Esophagus muscularis mucosa (tissue), 4 donors: ENCODE measurements at places on chromosomes 4 and X. TPM values are rescaled to one million over a fixed set of nuclear protein-coding genes. Genes with fewer than 3 reads are reported as not detected.
A peak's percentile ranks its signal among the peaks of the same experiment; 100 is the strongest.

DNA sequence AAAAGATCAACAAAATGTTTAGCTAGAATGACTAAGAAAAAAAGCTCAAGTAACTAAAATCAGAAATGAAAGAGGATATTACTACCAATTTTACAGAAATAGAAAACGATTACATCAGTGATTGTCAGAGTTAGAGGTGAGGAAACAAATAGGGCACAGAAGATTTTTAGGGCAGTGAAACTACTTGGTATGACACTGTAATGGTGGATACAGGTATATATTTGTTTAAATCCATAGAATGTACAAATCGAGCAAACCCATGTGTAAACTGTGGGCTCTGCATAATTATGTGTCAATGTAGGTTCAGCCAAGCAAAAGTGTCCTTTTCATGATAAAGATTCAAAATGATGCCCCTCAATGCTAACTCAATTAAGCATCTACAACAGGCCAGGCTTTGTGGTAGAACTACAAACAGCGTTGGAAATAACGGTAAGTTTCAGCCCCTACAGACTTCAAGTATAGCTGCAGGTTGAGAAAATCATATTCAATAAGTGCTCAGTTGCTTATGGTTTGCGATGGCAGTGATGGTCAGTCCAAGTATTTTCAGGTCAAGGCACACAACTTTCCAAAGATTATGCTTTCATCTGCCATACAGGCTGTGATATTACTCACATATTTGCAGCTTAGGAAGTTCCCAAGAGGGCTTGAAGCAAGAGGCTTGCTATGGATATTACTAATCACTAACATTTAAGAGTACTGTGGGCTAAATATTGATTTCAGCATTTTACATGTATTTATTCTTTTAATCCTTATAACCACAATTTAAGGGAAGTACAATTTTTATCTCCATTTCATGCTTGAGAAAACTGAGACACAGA is 158.6 kb downstream of the TET2 start:
- DNase-seq, result no peak

DNA sequence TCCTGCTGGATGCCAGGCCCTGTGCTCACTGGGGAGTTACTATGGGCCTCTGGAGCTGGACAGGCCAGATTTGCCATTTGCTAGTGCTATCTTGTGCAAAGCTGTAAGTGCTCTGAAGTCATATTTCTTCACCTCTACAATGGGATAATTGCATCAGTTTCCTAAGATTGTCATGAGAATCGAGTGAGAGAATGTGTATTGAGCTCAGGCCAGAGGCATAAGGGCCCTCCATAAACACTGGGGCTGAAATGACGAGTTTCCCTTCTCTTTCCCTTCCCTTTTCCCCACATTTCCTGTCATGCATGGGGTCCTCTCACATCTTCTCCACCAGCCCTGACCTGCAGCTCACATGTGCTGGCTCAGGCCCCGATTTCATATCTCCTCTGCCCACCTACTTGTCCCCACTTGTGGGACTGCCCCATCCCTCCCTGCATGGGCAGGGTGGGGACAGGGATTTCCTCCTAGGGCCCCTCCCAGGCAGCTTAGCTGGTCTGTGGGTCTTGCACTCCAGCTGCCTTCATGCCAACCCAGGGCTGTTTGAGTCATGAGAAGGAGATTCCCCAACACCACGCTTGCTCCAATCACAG is 358.8 kb downstream of the MID1IP1 start:
- DNase-seq, result no peak

- DNase-seq, result no peak
These were observed 10.9 kb upstream of the WFS1 start for GRCh38 chr4:6258741-6259140.

- no peak for DNase-seq
These were observed 10.7 kb downstream of the BBS12 start for GRCh38 chr4:122742933-122743829.

DNA sequence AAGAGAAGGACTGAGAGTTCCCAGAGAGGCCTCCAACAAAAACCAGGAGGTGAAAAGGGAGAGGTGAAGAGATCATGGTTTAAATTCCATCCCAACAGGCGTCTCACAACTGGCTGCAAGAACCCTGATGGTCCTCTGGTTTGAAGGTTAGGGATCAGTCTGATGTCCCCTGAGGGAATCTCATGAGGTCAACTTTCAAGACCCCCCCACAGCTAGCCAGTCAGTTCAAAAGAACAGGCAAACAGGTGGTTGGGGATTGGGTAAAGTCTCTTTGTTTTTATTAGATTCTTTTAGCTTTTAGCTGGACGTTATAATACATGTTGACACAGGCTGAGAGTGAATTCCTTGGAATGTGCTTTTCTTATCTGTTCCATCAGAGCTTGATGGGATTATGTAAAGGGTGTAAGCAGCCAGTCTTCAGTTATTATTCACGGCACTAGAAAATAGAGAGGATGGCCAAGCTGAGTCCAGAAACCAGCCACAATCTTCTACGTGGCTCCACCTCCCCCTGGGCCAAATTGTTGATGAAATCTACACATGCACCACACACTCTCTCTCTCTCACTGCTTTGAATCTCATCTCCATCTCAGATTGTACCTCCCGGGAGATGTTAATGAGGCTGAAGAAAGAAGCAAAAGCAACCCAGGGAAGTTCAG is 20.8 kb downstream of the ENPP6 start:
- DNase-seq, result no peak

Gene XK
- 9.1 TPM for total RNA-seq

DNA sequence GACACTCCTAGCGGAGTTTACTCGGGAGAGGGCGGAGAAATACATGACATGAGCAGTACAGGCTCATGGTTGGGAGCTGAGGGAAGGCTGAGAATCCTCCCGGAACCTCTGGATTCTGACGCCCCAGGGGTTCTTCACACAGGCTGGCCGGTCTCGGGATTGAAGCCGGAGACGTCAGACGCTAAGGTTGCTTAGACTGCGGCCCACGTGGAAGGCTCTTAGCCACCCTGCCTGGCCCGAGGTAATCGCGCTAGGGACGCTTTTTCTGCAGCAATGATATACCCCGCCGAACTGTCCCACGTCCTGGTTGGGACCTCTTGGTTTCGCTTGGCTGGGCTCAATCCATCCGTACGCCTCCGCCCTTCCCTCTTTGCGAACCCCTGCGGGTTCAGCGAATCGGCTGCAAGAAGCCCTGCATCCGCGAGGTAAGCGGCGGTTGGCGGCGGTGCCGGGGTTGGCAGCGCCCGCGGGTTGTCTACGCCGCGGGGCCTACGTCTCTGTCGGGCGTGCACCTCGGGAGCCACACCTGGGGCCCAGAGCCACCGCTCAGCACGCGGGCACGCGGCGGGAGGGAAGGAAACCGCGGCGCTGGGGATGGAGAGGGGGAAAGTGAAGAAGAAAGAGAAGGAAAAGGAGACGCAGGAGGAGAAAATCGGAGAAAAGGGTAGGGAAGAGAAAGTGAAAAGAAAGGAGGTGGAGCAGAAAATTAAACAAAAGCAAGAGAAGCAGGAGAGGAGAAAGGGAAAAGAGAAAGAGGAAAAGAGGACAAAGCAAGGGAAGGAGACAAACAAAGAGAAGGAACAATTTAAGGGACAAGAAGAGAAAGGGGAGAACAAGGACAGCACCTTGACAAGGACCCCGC is at the start of gene ARL9:
Gene ARL9, plus strand, starts transcription at position 523 of the 862 bp plus-strand sequence. Its CDS starts 72 bp downstream, at position 595.
- DNase-seq, result no peak

DNA sequence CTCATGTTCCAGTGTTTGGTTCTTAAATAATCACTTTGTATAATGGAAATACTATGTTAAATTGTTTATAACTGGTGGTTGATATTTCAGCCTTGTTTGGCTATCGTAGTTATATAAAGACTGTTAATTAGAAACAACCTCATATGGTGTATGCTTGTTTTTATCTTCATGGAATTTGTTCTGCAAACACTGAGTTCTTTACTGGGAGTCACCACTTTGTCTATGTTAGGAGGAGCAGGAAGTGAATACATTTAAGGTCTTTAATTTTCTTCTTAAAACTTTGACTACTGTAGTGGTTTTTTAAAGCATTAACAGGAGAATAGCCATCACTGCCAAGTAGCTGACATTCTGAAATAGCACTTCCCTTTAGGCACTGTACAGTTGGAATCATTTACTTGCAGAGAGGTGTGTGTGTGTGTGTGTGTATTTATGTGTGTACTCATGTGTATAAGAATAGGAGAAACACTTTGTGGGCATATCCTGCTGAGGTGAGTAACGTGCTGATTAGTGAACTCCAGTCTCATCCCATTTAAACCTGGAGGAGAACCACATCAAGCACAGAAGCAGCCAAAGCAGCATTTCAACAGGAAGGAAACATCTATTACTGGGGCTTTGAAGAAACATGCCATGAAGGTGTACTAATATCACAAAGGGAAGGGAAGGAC is 37.8 kb downstream of the TET2 start:
- DNase-seq, result no peak

DNA sequence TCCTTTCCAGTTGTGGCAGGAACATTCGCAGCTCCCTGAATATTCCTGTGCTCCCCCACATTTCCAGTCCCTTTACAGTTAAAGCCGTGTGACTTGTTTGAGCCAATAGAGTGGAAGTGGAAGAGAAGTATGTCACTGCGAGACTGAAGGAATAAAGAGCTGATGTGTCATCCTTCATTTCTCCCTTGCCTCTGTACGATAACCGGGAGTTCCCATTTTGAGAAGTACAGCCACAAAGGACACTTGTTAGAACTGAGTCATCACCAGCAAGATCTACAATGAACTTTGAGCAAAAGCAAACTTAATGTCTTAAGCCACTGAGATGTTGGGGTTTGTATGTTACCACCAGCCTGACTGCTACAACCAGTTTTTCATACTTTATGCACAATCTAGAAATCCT is 92.3 kb downstream of the SPRY1 start:
- DNase-seq, result no peak

GRCh38 chr4:186250760-186251159 is 15.2 kb upstream of the F11 start:
- no peak for DNase-seq

Gene SFRP2
- total RNA-seq, result 24.1 TPM

DNA sequence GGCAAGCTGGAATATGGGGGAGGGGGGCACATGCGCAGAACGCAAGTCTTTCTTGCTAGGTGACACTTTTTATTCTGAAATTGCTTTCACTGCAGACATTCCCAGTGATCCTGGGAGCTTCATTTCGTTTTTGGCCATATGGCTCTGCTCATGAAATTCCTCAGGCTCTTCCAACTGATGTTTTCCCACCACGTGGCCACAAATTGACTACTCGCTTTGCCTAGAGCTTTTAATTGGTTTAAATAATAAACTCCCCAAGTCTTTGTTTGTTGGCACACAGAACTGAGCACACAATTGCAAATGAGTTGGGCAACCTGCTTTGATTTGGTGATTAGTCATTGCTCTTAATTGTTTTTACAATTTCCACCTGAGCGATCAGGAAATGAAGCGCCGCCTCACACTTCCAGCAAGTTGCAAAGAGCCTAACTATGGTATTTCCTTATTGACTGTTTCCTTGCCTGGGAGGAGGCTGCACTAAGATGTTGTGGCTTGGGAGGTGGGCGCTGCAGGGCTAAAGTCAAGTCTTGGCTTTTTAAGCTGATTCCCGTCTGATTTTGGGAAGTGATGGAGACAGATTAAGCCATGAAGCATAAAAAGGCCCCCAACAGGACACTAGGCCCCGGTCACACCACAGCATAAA is 282.5 kb downstream of the ZIC3 start:
- no peak for DNase-seq

- no peak for DNase-seq
These were observed 12.4 kb downstream of the EPGN start for GRCh38 chr4:74320559-74321118.

DNA sequence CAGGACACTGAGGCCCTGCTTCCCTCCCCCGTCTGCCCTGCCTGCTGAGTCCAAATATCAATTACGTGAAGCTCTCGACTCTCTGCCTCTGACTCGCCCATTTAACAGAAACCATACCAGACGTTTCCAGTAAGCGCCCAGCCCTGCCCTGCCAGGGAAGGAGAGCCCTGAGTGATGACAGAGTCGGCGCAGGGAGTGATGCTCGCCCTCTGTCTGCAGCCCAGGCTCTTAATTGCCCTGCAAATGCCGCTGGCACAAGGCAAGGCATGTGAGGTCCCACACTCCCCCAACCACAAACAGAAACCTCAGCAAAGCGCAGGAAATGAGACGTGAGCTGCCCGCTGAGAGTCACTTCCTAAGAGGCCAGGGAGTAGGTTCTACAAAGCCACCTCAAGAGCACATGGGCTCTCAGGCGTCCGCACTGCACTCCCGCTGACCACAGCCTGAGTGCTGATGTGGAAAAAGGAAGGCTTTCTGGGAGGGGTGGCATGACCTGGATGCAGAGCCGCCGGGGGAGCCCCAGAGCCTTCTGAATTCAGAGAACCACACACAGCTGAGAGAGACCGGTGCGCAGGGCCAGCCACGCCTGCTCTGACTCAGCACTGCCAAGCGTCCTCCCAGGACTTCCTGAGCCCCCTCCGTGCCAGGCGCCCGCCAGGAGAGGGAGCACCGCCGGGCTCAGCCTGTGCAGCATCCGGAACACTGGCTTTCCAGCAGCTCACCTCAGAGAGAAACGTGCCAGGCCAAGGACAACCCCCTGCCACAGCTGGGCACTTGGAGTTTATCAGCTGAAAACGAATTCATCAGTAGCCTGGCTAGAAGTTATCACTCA is 5.3 kb downstream of the ZFYVE28 start:
- peak; percentile 94 for DNase-seq

DNA sequence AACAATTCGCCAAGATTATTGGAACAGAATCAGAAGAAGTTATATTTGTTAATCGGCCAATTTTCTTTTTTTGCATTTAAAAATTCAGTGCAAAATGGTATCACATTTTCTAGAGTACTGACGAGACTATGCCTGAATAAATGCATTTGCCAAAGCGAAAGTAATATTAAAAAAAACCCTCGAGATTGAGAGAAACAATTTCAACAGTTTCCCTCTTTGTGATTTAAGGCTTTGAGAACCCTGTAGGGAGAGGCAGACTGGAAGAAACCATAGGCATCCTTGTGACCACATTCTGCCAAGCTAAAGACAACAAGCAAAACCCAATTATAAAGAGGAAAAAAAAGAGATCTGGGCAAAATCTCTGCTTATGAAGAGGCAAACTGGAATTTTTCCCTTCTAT is 218.1 kb upstream of the GK2 start:
- no peak for DNase-seq

GRCh38 chr4:171896426-171896825 is 83.2 kb downstream of the GALNTL6 start:
- no peak for DNase-seq

Gene PFKFB1
- not detected for total RNA-seq

- DNase-seq, result no peak
These were observed 66.3 kb downstream of the SMC1A start for GRCh38 chrX:53356186-53356585.

DNA sequence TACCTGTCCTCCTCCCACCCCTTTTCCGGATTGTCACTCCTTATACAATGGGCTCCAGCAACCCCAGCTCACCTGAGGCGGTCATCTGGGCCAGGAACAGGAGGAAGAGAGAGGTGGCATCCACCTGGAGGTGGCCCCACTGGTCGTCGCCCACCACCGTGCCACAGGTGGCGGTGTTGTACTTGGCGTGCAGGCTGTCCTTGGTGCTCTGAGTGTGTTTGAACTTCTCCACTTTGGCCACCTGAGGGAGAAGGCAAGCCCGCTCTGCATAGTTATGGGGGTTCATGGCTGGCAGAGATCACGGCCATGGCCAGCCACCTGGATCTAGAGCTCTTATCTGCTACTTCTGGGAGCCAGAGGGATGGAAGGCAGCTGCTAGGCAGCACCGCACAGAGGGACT is 32.9 kb downstream of the PHKA2 start:
- no peak for DNase-seq
